ENCODE measurements at places on chromosomes 12 and 14. TPM values are rescaled to one million over a fixed set of nuclear protein-coding genes. Genes with fewer than 3 reads are reported as not detected.

The ANO4 gene
- total RNA-seq, result 0.13 TPM

The RNASE4 gene
- 4.2 TPM for total RNA-seq

The LYSET gene
- 14.0 TPM for total RNA-seq

The TAS2R7 gene
- not detected for total RNA-seq

The CLMN gene
- 4.8 TPM for total RNA-seq

The BCL11B gene
- 0.14 TPM for total RNA-seq

The KLRD1 gene
- total RNA-seq, result 0.20 TPM

The VCPKMT gene
- total RNA-seq, result 5.4 TPM

The BCL2L2 gene
- 18.3 TPM for total RNA-seq

The SIX6 gene
- not detected for total RNA-seq

The SERPINA5 gene
- 0.67 TPM for total RNA-seq

The TMEM63C gene
- not detected for total RNA-seq

The KCNK13 gene
- 0.04 TPM for total RNA-seq

The C1S gene
- total RNA-seq, result 0.40 TPM

All from pulmonary artery endothelial cell (primary cell).